ENCODE measurements at places on chromosomes 11 and 22.
A peak's percentile ranks its signal among the peaks of the same experiment; 100 is the strongest.

GRCh38 chr11:23123753-23124152 lies 263.5 kb upstream of the CCDC179 start:
- no peak for DNase-seq

DNA sequence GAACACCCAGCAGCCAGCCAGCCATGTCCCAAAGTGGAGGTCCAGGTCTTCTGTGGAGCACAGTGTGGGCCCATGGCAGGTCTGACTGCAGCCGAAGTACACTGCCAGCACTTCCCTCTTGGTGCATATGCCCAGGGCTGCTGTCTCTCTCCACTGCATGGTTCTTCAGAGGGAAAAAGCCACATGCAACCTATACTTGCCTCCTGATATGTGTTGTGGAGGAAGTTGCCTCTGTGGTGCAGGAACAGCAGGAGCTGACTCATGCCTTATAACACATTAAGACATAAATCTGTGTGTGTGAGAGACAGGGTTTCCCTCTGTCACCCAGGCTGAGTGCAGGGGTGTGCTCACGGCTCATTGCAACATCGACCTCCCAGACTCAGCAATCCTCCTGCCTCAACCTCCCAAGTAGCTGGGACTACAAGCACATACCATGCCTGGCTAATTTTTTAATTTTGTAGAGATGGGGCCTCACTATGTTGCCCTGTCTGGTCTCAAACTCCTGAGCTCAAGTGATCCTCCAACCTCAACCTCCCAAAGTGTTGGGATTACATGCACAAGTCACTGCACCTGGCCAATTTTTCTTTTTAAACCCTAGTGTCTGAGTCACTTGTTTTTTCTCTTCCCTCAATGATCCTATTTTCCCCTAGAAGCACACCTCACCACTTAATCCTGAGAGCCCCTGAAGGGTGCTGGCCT lies 98.8 kb downstream of the MPPED2 start:
- no peak for DNase-seq

DNA sequence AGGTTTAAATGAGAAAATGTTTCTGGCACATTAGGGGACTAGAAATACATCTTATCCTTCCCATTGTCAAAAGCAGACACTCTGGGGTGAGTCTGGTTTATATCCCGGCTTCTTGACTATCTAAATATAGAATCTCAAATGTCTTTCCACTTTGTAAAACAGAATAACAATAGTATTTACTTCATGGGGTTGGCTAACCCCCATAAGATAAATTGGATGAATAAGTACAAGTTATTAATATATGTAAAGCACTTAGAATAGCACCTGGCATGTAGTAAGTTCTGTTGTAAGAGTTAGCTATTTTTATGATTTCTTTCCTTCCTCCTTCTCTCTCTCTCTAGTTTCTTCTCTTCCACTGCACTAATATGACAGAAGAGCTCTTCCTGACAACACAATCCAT lies 499.1 kb downstream of the INSC start:
- DNase-seq = no peak

GRCh38 chr11:26849036-26849435 lies 127.2 kb upstream of the SLC5A12 start:
- DNase-seq = no peak

- no peak for DNase-seq
Observed at GRCh38 chr11:35682230-35683173, 19.9 kb downstream of the TRIM44 start.

- no peak for DNase-seq
Observed at GRCh38 chr11:12269446-12270214, 107.7 kb upstream of the PARVA start.

DNA sequence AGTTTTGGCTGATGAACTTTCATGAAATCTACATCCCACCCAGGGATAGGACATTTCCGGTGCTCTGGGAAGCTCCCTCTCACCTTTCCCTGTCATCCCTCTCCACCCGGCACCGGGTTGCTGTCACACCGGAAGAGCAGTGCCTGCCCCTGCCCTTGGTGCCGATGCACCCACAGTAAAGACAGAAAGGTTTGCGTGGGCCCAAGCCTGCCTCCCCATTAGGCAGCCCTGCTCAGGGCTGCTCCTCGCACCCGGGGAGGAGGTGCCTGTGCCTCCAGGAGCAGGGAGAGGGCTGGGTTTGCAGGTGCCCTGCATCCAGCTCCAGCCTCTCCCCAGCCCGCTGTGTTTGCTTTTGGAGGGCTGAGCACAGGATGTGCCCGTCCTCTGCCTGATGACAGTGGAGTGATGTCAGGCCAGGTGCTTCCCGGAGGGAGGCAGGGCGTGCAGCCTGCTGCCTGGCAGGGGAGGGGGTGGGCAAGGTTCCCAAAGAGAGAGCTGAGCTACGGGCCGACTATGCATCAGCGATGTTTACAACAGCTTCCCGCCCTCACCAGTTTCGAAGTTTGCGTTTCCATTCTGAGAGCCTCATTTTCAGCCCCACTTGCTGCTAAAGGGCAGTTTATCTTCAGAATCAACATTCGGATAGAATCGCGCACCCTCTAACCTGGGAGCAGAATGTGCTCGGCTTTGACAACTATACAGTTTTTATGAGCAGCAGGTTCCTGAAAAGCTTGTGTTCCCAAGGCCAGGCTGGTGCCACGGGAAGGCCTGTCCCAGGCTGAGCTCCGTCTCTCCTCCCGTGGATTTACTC lies 83.2 kb upstream of the CLDN5 start:
- DNase-seq = no peak

GRCh38 chr11:74018331-74019005 lies 9.6 kb upstream of the UCP3 start:
- peak; percentile 72 for DNase-seq

DNA sequence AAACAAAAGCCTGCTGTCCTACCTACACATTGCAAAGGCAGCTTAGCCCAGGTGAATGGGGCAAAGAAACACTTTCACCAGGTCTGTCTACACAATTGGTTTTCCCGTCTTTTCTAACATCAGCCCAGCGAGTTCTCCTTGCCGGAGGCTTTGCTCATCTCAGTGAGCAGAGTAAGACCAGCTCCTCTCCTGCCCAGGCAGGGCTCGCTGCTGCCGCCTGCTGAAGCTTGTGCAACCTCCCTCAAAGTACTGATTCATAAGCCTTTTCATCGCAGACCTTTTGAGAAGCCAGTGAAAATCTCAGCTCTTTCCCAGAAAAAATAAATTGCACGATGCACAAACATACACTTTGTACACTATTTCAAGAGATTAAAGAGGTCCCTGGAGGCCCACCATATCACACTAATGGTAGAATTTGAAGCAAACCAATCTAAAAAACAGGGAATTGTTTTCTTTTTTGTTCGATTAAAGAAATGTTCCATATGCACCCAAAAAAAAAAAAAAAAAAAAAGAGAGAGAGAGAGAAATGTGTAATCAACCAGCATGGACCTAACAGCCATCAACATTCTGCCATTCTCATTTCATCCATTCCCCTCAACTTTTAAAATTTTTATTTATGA lies 328.1 kb upstream of the MPPED2 start:
- DNase-seq = peak; percentile 11

DNA sequence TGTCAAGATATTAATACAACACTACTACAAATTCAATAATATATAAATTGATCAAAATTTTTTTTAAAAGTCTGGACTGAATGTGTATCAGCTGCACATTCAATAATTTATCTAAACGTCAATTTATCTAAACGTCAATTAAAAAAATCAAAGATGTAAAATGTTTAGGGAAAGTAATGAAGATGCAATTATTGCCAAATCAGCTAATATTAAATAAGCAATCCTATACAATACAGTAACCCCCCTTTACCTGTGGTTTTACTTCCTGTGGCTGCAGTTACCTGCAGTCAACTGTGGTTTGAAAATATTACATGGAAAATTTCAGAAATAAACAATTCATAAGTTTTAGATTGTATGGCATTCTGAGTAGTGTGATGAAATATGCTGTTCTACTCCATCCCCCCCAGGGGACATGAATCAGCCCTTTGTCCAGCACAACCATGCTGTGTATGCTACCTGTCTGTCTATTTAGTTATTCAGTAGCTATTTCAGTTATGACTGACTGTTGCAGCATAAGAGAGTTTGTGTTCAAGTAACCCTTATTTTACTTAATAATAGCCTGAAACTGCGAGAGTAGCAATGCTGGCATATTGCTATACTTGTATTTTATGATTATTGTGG lies 72.2 kb downstream of the CWF19L2 start:
- peak; percentile 0 for DNase-seq

GRCh38 chr11:279966-280705 lies 1.9 kb downstream of the NLRP6 start:
- DNase-seq = no peak

GRCh38 chr22:30720263-30720837 lies 25.7 kb downstream of the OSBP2 start:
- no peak for DNase-seq

DNA sequence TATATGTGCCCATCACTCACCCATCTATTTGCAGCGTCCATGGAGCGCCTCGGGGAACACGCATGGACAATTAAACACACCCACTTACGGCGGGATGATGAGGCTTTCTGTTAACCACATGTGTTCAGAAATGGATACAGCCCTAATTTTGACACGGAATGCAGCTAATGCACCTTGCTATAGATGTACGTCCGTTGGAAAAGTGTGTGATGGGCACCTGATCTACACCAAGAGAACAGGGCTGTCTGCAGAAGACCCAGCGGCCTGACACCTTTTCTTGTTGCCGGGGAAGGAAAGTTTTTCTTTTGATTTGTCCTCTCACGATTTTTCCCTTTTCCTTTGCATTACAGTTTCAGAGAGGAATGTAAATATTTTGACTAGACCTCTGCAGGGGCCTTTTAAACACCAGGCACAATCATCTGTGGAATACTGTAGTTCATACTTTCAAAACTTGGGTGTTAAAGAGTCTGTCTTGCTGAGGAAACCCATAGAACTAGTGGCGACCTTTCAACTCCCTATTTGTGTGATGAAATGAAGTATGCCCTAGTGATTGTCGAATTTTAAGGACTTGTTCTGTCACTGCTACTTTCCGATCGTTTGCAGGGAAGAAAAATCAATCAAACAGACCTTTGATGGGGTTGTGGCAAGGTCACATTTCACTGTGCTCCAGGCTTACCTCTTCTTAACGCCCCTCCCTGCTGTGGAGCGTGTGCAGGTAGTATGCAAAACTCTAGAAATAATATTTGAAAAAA lies 16.5 kb upstream of the PAX6 start:
- no peak for DNase-seq

DNA sequence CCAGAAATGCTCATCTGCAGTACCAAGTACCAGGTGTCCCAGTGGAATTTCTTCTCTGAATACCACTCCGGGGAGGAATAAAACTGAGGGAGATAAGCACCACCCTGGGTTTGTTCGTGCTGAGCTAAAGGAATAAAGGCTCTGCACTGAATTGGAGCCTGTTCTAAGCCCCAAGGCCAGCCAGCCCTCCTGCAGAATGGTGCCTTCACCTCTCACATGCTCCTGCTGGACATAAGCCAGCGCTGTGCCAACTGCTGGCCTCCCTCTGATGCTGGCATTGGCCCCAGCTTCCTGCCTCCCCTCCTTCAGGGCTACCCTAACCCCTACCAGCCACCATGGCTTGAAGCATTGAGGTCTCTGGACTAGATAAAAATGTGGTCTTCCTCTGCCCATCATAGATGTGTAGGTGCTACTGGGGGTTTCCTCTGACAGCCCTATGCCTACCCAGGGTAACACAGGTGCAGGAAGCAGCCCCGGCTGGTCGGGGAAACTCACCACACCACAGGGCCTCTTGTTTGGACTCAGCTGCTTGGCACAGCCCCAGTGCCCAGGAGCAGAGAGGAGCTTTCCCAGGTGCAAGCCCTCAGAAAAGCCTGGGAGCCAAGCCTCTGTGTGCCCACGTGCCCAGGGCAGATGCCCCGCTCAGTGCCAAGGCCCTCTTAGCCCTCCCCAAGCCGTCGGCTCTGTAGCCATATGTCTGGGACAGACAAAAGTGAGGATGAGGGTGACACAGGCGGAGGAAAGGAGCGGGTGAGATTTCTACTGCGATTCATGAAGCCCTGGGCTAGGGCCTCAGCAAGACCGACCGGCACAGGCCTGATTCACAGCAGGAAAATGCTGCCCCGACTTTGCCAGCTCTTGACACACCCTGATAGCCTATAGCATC lies 34.1 kb upstream of the JAM3 start:
- DNase-seq = no peak

GRCh38 chr11:95231127-95231880 lies at the start of gene SESN3:
Gene SESN3, minus strand, starts transcription at chr11:95231202. Its CDS starts 342 bp downstream, at chr11:95230860.
- DNase-seq = peak; percentile 92

DNA sequence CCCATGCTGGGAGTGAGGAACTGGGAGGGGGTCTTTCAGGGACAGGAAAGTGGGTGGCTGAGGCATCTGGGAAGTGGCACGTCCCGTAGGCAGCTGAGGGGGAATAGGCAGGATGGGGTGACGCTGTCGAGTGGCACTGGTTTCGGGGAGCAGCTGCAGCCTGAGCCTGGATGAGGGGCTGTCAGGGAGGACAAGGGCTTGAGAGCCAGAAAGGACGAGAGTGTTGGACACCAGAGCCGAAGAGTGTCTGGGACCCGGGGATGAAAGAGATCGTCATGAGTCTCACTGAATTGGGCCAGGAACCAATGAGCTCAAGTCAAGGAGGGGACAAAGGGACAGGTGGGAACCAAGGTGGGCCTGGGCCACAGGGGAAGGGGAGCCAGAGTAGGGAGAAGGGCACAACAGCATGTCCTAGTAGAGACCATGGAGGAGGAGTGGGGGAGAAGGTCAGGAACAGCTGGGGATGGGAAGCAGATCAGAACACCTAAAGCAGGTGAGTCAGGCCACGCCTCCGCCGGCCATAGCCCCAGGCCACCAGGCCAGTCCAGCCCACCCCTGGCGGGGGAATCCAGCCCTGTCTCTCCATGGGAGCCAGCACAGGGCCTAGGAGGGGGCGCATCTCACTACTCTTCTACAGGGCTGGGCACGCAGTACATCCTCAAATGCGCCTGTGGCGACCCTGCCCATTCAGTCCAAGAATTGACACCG lies 4.2 kb downstream of the RAB3IL1 start:
- DNase-seq = no peak

GRCh38 chr11:47161134-47161854 lies 15.4 kb downstream of the ARFGAP2 start:
- DNase-seq = peak; percentile 36

Measured in GM04504 (cell line).